ENCODE measurements at places on chromosomes 12 and 14. TPM values are rescaled to one million over a fixed set of nuclear protein-coding genes. Genes with fewer than 3 reads are reported as not detected.

Gene SYT1
- total RNA-seq, result 44.6 TPM

Gene FAM90A1
- total RNA-seq, result not detected

Gene PROX2
- total RNA-seq, result not detected

Gene C12orf56
- total RNA-seq, result not detected

Gene CLEC4D
- not detected for total RNA-seq

DNA sequence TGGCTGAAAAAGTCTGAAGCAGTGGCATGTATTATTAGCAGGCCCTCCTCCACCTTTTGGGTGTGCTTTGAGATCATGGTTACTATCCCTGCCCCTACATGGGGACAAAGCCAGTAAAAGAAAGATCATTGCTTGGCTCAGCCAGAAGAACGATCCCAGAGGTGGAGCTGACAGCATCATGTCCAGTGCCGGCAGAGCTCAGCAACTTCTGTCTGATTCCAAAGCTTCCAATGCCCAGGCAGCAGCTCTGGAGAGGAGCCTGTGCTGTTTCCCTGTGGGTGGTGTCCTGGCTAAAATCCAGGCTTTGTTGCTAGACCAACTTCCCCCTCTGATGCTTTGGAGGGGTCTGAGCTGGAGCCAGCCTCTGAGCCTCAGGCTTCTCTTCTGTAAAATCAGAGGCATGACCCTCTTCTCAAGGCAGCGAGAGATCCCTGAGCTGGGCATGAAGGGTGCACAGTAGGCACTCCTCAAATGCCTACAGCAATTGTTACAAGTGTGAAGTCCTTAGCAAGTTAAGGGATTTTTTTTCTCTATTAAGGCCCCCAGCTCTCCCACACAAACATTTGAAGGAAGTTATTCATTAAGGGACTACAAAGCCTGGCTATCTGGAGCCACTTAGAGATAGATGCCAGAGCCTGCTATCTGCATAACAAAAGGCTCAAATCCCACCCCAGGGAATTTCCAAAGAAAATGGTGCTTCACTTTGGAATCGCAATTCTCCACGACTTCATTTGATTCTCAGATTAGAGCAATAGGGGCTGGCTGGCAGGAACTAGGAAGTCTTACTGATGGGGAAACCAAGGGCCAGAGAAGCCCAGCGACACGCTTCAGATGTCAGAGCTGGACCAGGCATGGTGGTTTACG is 10.9 kb upstream of the GSC start:
- DNase-seq, result no peak

DNA sequence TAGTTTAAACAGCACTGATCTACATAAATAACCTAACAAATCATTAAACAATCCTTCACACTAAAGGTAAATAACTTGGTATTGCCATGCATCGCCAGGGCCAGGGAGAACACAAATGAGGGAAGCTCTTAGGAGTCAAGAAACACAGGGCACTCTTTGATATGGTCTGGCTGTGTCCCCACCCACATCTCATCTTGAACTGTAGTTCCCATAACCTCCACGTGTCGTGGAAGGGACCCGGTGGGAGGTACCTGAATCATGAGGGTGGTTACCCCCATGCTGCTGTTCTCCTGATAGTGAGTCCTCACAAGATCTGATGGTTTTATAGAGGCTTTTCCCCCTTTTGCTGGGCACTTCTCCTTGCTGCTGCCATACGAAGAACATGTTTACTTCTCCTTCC is 17.3 kb downstream of the TMEM132D start:
- DNase-seq, result no peak

GRCh38 chr14:35687335-35687939 is 121.7 kb downstream of the RALGAPA1 start:
- DNase-seq, result peak; percentile 50

GRCh38 chr14:56754921-56755320 is 55.4 kb downstream of the OTX2 start:
- DNase-seq, result no peak

GRCh38 chr12:111103583-111103982 is 183.2 kb upstream of the MYL2 start:
- no peak for DNase-seq

DNA sequence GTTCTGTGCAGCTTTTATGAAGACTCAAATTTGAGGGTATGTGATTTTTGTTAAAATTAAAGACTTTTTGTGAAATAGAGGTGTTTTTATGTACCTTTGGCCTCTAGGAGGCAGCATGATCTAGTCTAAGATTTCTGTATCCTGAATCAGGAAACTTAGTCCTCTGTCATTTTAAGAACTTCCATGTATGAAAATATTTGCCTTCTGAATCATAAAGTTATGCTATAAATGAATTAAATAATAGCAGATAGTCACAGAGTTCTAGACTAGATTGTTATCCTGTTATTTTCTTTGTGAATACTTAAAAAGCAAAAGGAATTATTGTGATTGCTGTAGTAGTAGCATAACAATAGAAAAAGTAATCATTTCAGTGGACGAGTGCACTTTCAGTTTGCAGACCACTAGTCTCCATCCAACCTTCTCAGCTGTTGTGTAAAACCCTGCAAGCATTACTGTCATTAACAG is 56.3 kb downstream of the FGD4 start:
- peak; percentile 84 for DNase-seq

DNA sequence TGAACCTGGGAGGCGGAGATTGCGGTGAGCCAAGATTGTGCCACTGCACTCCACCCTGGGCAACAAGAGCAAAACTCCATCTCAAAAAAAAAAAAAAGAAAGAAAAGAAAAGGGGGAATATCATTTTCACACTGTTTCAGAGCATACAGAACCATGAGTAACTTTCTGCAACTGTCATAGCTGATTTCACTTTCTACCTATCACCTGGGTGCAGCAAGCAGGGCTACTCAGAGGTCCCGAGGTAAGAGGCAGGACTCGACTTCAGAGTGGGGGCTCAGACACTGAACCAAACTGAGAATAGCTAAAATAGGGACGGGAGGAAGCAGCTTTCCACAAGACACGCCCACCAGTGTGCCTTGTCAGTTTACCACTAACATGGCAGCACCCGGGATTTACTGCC is 29.8 kb downstream of the OR10P1 start:
- DNase-seq, result no peak

DNA sequence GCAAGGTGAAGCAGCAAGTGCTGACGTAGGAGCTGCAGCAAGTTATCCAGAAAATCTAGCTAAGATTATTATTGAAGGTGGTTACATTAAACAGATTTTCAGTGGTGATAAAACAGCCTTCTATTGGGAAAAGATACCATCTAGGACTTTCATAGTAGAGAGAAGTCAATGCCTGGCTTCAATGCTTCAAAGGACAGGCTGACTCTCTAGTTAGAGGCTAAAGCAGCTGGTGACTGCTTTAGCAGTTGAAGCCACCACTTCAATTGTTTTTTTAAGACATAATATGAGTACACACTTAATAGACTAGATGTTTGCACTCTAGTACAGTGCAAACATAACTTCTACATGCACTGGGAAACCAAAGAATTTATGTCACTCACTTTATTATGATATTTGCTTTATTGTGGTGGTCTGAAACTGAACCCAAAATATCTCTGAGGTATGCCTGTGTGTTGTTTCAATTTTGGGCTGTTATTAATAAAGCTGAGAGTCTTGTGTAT is 1026.9 kb upstream of the FOXG1 start:
- DNase-seq, result no peak

DNA sequence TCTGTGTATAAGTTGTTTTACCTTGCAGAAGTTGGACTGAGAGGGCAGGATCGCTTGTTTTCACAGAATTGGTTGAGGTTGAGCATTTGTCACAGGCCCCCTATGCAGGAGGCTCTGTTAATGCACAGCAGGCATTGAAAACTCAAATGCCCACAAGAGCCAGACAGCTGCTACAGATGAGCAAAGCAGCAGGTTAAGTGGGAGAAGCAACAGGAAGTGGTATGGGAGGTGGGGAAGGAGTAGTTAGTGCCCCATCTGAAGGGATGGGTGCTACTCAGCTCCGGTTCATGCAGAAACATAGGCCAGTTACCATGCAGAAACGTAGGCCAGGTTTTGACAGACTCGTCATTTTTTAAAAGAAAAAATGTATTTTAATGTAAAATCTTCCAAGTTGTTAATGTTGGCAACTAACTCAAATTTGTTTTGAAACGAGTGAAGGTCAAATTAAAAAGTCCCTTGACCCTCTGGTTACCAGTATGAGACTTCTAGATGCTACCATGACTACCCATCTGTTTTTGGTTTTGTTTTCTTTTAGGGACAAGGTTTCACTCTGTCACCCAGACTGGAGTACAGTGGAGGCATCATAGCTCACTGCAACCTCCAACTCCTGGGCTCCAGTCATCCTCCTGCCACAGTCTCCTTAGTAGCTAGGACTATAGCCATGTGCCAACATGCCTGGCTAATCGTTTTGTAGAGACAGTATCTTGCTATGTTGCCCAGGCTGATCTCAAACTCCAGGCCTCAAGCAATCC is 84.7 kb upstream of the FRMD6 start:
- DNase-seq, result no peak

DNA sequence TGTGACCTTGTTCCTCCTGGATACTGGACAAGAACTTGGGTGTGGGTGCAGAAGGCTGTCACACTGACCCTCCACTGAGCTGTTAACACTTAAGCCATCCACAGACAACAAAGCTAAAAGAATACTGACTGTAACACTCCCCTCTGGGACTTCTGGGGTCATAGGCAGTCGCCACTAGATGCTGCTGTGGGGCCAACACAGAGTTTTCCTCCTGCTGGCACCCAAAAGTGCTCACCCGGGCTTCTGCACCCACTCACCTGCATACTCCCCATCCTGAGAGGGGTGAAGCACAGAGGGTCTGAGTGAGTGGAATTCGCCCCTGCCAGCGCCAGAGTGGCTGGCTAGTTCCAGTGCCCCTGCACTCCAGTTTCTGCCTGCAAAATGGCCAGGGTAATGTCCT is 422.4 kb upstream of the LMO3 start:
- no peak for DNase-seq
